Activated T-cell treated with anti-CD3 and anti-CD28 coated beads for 48 hours (primary cell): ENCODE measurements at places on chromosomes 1 and 21.

GRCh38 chr1:24904731-24905354 lies 25.2 kb downstream of the RUNX3 start:
- DNase-seq: no peak

DNA sequence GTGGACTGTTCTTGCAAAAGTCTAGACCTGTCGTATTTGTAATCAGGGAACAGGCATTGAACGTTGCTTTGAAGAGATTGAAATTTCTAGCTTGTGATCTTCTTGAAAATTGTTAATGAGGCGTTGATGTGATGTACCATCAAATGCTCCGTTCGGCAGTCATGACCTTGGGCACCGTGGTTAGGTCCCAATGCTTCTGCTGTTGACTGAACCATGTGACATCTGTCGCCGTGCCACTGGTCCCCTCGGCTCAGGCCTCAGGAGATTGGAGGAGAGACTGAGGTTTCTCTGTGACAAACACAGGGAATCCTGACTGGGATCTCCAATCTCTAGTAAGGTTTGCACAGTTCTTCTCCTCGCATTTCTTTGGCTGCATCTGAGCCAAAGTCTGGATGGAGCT lies 18.1 kb upstream of the KCNAB2 start:
- peak; percentile 28 for DNase-seq

GRCh38 chr1:36673202-36673601 lies 190.5 kb upstream of the CSF3R start:
- no peak for DNase-seq

- no peak for DNase-seq
Measured at GRCh38 chr1:116203181-116203723, 92.1 kb downstream of the MAB21L3 start.

DNA sequence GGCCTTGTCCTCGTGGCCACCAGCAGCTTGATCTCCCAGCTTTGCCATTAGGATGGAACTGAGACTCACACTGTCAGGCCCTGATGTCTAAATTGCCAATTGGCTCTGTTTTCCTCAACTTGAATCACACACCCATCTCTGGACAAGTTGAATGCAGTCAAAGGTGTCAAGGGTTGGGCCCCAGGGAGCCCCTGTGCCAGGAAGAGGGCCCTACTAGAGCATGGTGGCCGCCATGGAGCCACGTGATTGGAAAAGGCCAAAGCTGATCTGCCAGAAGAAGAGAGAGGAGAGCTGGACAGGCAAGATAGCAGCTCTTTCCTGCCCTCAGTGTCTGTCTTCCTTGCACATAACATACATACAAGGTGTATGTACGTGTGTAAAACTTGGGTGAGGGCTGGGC lies 54.9 kb upstream of the NEK2 start:
- DNase-seq: no peak

DNA sequence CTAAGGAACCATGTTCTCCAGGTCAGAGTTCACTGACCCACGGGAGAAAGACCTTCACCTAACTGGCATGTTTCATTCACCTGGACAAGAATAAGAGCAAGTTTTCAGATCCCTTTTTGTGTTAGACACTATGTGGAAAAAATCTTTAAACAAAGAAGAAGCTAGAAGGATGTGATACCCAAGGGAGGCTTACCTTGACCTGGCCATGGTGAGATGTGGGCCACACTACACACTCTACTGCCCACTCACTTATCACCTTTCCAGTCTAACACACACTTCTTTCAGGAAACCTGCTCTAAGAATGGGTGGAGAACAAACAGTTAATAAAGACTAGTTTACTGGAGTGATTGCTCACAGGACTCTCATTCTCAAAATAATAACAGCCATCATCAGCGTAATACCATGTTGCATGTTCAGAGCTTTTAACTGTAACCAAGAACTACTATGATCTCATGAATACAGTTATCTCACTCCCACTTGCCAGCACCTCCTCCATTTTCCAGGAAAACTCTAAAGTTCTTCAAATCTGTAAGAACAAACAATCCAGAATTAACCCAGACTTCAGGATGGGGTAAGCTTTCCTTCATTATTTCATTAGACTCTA lies 1.4 kb downstream of the RGS8 start:
- no peak for DNase-seq
